ENCODE measurements at places on chromosomes 11 and 22.

DNA sequence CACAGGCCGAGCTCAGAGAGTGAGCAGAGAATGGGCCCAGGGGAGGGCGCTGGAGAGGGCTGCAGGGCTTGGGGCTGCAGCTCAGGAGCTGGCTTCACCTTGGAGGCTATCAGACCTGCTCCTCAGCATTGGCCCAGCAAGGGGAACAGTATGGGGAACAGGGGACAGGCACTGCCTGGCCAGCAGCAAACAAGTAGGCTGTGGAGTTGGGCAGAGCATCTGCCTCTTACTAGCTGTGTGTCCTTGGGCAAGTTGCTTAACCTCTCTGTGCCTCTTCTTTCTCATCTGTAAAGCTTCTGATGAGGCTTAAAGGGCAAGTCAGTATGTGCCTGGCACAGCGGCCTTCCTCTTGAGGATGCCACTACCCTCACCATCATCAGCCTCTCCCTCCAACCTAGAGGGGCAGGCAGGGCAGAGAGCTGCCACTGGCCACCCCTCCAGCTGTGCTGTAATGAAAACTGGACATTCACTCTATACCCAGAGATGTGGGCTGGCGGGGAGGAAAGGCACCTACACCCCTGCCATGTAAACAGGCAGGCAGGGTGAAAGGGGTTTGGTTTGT lies 7.5 kb upstream of the CDKN1C start:
- no peak for DNase-seq

DNA sequence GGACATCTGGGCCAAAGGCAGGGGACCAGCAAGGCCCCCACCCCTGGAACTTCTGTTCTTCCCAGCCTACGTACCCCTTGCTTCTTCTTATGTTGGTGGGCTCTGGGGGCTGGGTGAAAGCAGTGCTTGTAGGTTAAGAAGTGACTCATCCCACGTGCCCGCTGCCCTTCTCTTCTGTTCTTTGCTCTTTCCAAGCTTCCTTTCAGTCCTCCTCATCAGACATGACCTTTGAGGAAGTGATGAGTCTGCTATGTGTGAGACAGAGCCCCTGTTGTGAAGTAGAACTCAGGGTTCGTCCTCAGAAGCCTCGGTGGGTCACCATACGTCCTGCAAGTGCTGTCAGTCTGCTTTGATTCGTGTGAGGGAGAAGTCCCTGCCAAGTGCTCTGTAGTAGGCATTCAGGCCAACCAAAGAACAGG lies 12.7 kb downstream of the MED15 start:
- DNase-seq: no peak

DNA sequence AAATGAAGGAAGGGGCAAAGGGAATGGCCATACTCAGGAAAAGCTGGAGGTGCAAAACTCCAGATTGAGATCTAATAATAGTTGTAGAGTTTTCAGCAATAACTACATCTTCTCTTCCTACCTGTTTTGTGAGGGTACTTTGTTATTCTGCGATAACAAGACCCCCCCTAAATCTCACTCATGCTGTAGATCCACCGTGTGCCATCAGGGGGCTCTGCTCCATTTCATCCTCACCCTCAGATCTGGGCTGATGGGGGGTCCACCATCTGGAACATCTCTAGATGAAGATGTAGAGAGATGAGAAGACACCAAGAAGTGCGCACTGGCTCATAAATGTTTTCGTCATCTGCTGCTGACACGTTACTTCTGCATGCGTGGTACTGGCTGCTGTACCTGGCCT lies 135.9 kb upstream of the KIRREL3 start:
- DNase-seq: no peak

DNA sequence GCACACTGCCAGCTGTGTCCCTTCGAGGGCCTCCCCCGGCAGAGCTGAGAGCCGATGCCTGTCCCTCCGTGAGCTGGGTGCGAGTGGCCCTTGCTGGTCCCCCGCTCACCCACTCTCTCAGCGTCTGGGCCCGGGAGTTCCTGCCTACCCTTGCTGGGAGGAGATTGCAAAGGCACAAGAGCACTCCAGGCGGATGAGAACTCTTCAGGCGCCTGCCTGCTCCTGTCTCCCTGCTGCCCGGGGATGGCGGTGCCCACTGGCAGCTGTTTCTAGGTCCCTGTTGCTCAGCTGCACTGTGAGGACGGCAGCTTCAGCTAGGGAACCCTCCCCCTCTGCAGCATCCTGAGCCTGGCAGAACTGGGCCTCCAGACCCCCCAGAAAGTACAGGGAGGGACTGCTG lies 61.1 kb downstream of the FLRT1 start:
- DNase-seq: no peak

DNA sequence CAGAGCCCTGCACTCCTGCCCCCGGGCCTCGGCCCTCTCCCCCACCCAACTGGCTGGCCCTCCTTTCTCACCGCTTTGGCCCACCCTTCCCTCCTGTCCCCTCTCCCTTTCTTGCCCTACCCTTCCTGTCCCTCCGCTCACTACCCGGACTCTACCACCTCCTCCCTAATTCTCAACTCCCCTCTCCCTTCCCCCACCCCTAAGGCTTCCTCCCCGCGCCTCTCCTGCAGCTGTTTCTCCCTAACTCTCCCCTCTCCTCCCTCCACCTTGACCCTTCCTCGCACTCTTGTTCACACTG lies 421 bp downstream of the SLC15A3 start:
- no peak for DNase-seq

DNA sequence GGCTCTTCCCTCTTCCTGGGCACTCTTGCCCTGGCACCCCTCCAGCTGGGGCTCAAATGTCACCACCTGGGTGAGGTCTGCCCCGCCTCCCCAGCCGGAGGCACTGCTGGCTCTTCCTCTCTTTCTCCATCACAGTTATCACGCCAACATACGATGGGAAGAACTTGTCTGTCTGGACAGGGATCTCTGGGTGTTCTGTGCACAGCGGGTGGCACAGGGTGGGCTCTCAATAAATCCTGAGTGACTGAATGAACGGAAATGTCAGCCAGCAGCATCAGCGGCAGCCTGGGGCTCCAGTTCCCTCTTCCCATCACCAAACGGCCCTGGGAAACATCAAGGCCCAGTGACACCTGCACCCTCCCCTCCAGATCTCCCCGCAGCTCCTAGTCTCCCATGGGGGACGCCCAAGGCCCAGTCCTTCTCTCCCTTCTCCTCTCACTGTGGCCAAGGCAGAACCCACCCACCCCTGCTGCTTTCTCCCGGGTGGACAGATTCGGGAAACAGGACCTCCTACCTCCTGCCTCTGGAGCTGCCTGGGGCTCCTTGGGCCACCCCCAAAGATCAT lies 440 bp upstream of the SLC25A45 start:
- no peak for DNase-seq

GRCh38 chr11:34276352-34276864 lies 81.4 kb downstream of the ABTB2 start:
- DNase-seq: no peak
